ENCODE measurements at places on chromosomes 1 and 21. TPM values are rescaled to one million over a fixed set of nuclear protein-coding genes. Genes with fewer than 3 reads are reported as not detected.

GRCh38 chr1:204335085-204335484 is 24.6 kb downstream of the PLEKHA6 start:
- DNase-seq = no peak

- DNase-seq = no peak
Observed at GRCh38 chr1:182699393-182700350, 15.3 kb upstream of the RGS8 start.

- DNase-seq = no peak
Observed at GRCh38 chr1:16248603-16249516, 11.9 kb upstream of the CPLANE2 start.

- no peak for DNase-seq
Observed at GRCh38 chr1:151624783-151625182, 12.9 kb downstream of the SNX27 start.

- DNase-seq = no peak
Observed at GRCh38 chr1:195188821-195189220, 1419.4 kb downstream of the KCNT2 start.

DNA sequence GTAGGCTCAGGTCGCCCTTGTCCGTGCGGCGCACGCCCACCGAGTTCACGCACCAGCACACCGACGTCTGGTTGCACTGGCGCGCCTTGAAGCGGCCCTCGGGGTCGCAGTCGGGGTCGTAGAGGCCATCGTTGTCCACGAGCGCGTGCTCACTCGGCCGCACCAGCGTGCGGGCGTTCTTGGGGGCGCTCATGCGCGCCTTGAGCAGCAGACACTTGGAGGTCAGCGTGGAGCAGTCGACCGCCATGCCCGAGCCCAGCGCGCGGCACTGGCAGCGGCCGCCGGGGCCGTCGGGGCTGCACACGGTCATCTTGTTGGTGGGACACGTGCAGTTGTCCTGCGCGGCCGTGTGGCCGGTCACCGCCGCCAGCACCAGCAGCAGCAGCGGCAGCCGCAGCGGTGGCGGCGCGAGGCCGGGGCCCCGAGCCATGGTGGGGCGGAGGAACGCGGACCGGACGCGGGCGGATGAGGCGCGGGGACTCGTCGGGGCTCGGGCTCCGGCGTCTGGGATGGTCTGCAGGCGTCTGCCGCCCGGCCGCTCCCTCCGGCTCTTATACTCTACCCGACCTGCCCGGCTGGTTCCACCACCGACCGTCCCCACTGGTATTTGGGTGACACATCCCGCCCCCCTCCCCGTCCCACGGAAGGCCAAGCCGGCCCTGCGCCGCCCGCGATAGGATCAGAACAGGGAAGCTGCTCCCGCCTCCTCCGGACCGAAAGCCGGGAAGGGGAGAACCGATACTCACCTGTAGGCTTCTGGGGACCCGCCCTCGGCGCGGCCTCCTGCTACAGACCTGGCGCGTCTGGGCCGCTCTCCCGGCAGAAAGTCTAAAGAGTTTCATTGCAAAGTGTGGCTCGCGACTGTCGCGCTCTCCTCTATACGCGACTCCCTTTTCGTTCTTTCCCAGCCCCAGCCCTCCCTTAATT is at the start of gene TACSTD2:
Gene TACSTD2 (minus strand): TSS at position 526 of the 927 bp plus-strand sequence. CDS start 96 bp downstream, at position 430.
- no peak for DNase-seq

DNA sequence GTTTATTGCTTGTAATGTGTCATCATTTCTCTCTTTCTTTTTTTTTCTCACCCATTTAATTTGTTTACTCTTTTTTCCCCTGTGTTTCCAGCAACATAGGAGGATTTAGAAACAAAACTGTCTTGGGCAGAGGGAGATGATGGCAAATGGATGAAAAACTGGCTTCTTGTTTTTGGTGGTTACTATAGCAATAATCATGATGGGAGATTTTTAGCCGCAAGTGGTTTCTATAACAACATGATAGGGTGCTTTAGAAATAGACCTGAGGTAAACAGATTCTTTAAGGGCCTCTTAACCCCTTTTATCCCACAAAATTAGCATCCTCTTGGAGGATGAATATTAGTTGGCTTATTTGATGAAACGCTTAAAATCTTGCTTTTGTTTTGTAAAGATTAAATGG is 51.6 kb downstream of the CRB1 start:
- no peak for DNase-seq

GRCh38 chr21:35342440-35342839 is 293.3 kb upstream of the RUNX1 start:
- DNase-seq = peak; percentile 66

- no peak for DNase-seq
Observed at GRCh38 chr1:113913887-113914664, 8.9 kb downstream of the DCLRE1B start.

DNA sequence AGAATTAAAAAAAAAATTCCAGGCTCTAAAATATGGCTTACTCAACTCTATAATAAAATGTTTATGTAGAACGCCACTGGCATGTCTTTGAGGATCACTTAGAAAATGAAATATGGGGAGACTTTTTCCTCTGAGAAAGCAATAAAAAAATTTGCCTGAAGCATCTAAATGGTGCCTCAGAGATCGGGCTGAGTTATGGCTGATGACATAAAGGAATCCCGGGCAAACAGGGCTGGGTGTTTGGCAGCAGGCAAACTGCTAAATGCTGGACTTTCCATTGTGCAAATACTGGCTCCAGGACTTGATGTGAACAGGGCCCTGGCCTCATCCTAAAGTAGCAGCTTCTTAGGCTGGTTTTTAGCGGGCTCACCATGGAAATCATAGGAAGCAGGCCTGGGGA is 44.5 kb upstream of the C1orf87 start:
- DNase-seq = no peak

DNA sequence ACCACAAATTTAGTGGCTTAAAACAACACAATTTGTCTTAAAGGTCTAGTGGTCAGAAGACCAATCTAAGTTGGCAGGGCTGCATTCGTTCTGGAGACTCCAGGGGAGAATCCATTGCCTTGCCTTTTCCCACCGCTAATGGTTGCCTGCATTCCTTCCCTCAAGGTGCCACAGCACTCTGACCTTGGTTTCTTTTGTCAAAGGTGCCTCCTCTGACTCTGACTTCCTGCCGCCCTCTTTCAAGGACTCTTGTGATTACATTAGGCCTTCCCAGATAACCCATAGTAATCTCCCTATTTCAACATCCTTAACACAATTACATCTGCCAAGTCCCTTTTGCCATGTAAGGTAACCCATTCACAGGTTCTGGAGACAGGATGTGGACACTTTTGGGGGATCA is 145.3 kb downstream of the S1PR1 start:
- DNase-seq = no peak

DNA sequence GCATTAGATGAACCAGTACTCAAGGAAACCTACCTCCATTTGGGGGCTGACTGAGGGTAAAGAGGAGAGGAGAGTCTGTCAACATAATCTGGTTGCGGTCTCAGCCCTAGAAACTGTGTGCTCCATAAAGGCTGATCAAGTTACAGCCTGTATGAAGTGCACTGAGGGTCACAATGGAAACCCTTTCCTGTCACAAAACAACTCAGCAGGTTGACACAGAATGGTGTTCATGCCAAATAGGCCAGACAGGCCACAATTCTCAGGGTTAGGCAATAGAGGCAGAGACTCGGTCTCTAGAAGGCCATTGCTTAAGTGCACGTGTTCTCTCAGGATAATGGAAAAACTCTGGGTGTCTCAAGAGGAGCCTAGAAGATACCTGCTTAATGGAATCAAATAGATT is 4.1 kb upstream of the ANKRD35 start:
- DNase-seq = no peak

The CAMK1G gene
- 0.69 TPM for total RNA-seq

The FCRL2 gene
- not detected for total RNA-seq

The GBP2 gene
- 396 TPM for total RNA-seq

The TNFSF18 gene
- not detected for total RNA-seq

The ADARB1 gene
- total RNA-seq = 37.6 TPM

The LEPROT gene
- 19.6 TPM for total RNA-seq

The FCRL1 gene
- total RNA-seq = not detected

The OR2L3 gene
- not detected for total RNA-seq

The NUDT4B gene
- total RNA-seq = 0.43 TPM
